ENCODE measurements at places on chromosomes 3 and 15. TPM values are rescaled to one million over a fixed set of nuclear protein-coding genes. Genes with fewer than 3 reads are reported as not detected.

DNA sequence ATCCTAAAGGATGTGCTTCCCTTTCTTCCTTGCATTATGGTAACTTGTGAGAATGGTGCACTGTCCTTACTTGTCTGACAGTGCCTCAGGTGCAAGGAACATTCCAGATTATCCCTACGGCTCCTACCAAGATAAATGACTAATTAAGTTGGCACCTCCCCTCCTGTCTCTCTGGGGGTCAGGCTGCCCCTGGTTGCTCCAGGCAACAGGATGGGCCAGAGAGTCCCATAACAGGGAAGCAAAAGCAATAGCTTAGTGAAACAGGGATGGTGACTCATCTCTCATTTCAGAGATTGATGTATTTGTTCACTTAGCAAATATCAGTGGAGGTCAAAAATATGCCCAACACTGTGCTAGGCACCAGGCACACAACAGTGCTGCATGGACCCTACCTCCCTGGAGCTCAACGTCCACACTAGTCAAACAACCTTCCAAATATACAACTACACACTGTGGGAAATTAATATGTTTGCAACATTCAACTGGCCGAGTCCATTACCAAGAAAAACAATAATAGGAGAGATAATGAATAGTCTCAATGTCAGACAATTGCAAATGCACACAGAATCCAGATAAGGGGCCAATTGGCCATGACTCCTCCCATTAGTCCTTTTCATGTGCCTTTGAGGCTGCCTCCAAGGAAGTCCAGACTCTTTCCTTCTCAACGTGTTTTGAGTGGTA lies 249.0 kb downstream of the TLE3 start:
- H3K36me3 ChIP-seq = no peaks in the 10 kb centered on the region
- peaks cover 2% of the 10 kb centered on the region for H3K4me1 ChIP-seq
- no peak overlapping the region for H3K27ac ChIP-seq
- DNase-seq = no peak
- H3K4me3 ChIP-seq = no peak overlapping the region

DNA sequence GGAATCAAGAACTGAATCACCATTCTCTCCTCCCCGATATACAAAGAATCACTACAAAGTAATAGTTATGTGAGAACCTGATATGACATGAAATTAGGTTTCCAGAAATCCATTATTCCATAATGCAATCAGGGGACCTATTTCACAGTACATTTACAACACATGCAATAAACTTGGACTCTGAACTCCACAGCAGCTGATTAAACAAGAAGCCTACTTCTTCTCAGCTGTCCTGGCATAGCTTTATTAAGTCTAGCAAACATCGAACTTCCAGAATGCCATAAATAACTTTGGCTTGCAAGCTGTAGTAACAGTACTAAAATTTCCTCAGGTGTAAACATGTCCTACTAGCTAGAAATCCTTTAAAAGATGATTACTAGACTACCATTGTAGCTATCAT lies 17.8 kb downstream of the PDCD10 start:
- no peaks in the 10 kb centered on the region for H3K27me3 ChIP-seq
- no peak overlapping the region for H3K27ac ChIP-seq
- H3K36me3 ChIP-seq = peaks cover 69% of the 10 kb centered on the region
- H3K4me3 ChIP-seq = no peak overlapping the region

PLS1 gene
- total RNA-seq = 2.6 TPM

DNA sequence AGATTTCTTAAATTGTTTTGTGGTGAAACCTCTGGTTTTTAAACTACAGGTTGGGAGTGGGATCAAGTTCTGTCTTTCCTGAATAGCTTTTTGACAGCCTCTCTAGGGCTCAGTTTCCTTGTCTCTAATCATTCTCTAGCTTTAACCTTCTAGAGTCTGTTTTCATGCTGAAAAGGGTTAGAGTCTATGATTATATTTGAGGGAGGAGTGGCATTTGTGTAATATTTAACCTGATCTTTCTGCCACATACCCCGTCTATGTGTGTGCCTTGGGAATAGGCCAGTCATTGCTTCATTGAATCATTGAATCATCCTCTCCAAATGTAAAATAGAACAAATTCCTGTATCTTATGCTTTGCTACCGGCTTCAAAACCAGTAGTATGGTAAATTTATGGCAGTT lies 204.9 kb downstream of the KLHL25 start:
- peaks cover 17% of the 10 kb centered on the region for H3K36me3 ChIP-seq
- DNase-seq = no peak
- no peak overlapping the region for H3K4me3 ChIP-seq
- H3K4me1 ChIP-seq = peaks cover 8% of the 10 kb centered on the region
- no peak overlapping the region for H3K27ac ChIP-seq

DNA sequence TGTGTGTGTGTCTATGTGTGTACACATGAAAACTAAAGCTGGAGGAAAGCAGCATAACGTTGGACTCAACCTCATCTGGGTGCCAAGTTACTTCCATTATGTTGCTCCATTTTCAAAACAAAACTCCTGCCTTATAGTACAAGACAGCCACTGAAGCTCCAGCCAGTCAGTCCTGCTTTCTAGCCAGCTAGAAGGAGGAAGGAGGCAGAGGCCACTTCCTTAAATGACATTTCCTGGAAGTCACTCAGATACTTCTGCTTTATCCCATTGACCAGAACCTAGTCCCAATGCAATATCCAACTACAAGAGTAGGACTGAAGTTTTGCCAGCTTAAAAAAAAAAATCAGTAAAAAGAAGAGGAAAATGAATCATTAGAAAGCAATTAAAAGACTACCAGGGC lies 31.7 kb downstream of the CADPS start:
- no peaks in the 10 kb centered on the region for H3K27me3 ChIP-seq
- no peaks in the 10 kb centered on the region for H3K4me1 ChIP-seq
- no peak for DNase-seq
- H3K4me3 ChIP-seq = no peak overlapping the region
- no peaks in the 10 kb centered on the region for H3K36me3 ChIP-seq

- no peak for DNase-seq
- no peak overlapping the region for H3K4me3 ChIP-seq
- H3K4me1 ChIP-seq = peaks cover 1% of the 10 kb centered on the region
Measured at GRCh38 chr3:151356794-151357462, 27.6 kb upstream of the P2RY13 start.

DNA sequence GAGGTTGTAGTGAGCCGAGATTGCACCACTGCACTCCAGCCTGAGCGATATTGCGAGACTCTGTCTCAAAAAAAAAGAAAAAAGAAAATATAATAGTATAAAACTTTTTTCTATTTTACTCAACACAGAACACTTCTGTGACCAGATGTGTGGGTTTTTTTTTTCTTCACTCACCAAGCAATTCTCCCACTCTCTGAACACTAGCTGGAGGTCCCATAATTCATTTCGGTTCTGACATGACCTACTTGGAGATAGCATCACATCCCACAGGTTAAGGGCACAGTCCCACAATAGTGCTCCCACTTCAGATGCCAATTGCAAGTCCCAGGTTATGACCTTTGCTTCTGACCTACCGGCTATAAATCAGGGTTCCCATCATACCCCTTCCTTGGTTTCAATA lies 35.0 kb downstream of the KAT2B start:
- DNase-seq = no peak
- no peaks in the 10 kb centered on the region for H3K27me3 ChIP-seq
- no peak overlapping the region for H3K27ac ChIP-seq
- H3K36me3 ChIP-seq = peaks cover 43% of the 10 kb centered on the region
- no peak overlapping the region for H3K4me3 ChIP-seq

DNA sequence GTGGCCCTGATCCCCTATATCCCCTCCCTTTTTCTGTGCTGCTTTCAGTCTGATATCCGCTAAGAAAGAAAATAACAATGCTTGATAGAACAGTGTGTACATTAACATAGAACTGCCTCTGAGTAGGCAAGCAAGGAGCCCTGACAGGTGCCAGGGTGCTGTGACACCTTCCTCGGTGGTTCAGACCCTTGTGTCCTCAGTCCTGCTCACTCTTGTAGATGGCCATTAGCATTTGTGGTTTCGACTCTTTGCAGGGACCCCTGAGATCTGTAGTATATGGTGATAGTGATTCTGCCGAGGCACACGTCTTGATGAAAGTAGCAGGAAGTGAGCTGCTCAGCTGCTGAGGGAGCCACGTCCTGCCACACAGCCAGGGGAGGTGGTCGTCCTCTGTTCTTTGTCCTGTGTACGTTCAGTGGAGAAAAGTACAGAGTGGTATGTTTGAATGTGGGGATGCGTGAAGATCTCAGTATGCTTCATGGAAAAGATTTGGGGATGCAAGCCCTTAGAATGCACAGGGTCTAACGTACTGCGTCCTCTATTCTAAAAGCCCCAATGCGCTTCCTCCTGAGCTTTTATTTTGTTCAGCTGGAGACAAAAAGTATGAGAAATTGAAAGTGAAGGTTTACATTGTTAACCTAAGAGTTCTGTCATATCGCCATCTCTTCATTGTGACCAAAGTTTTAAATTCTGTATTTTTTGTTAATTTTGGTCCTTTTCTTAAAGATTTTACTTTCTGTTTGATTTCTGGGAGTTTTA lies 35.4 kb downstream of the PXYLP1 start:
- peaks cover 17% of the 10 kb centered on the region for H3K36me3 ChIP-seq
- H3K4me3 ChIP-seq = peak overlapping the region; percentile 84
- peak; percentile 60 for DNase-seq
- no peaks in the 10 kb centered on the region for H3K27me3 ChIP-seq
- H3K27ac ChIP-seq = peak overlapping the region; percentile 98
- H3K4me1 ChIP-seq = peaks cover 25% of the 10 kb centered on the region

DNA sequence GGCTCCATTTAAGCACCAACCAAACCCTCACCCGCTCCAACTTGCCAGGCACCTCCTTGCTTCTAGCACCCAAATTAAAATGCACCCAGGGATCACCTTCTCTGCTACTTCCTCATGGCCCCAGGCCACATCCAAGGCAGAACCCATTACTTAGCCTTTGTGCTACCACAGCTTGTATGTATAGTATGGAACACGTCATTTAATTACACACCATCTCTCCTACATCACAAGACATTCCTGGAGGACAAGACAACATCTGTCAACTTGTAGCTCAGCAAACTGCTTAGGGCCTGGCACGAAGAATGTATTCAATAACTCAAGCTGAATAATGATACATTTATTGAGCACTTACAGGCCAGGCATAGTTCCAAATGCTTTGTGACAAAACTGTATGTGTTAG lies 23.3 kb downstream of the ZDHHC3 start:
- peaks cover 7% of the 10 kb centered on the region for H3K4me1 ChIP-seq
- H3K36me3 ChIP-seq = peaks cover 24% of the 10 kb centered on the region
- no peak overlapping the region for H3K4me3 ChIP-seq
- no peak for DNase-seq
- no peaks in the 10 kb centered on the region for H3K27me3 ChIP-seq
- H3K27ac ChIP-seq = no peak overlapping the region

GRCh38 chr3:15713364-15713763 lies 84.4 kb downstream of the ANKRD28 start:
- H3K36me3 ChIP-seq = peaks cover 18% of the 10 kb centered on the region
- no peak for DNase-seq
- no peaks in the 10 kb centered on the region for H3K27me3 ChIP-seq
- H3K4me3 ChIP-seq = no peak overlapping the region
- H3K27ac ChIP-seq = no peak overlapping the region

PTPRG gene
- total RNA-seq = not detected

GRCh38 chr15:69974321-69974720 lies 123.4 kb downstream of the TLE3 start:
- no peak overlapping the region for H3K4me3 ChIP-seq
- no peak for DNase-seq
- H3K27ac ChIP-seq = no peak overlapping the region
- peaks cover 2% of the 10 kb centered on the region for H3K4me1 ChIP-seq
- H3K27me3 ChIP-seq = peaks cover 22% of the 10 kb centered on the region

DNA sequence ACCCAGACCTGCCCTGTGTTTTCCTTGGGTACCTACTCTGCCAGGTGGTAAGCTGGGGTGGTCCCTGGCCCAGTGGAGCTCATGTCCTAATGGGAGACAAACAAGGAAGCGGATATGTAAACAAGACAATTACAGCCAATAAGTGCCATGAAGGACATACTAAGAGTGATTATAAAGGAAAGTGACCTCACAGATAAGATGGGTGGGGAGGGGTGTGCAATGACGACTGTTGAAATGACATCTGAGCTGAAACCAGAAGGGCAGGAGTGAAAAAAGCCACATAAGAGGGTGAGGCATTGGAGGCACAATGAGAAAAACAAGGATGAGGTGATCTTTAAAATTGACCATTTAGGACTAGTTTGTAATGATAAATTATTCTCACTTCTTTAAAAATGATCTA lies 336.2 kb upstream of the IL12A start:
- no peaks in the 10 kb centered on the region for H3K27me3 ChIP-seq
- no peaks in the 10 kb centered on the region for H3K4me1 ChIP-seq
- H3K36me3 ChIP-seq = no peaks in the 10 kb centered on the region
- no peak overlapping the region for H3K4me3 ChIP-seq
- no peak for DNase-seq
